ENCODE measurements at places on chromosomes 2 and 18.

GRCh38 chr2:217222309-217222910 lies 362.5 kb upstream of the TNP1 start:
- DNase-seq: peak; percentile 47

DNA sequence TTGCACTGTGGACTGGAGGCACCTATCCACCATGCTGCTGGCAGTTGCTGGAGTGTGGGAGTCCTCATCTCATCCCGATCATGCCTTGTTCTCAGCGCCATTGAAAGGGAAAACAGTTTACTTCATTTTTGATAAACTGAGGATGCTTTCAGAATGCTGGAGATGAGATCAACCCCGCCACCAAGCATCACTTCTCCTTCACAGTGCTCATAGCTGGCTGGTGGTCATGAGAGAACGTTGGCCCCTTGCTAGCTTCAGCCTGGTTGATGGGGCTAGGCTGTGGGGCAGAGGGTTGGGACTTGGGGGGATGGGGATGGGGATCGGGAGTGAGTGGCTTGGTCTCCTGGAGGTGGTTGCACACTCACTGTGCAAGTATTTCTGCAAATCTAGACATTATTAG lies 30.1 kb downstream of the SOX11 start:
- no peak for DNase-seq

DNA sequence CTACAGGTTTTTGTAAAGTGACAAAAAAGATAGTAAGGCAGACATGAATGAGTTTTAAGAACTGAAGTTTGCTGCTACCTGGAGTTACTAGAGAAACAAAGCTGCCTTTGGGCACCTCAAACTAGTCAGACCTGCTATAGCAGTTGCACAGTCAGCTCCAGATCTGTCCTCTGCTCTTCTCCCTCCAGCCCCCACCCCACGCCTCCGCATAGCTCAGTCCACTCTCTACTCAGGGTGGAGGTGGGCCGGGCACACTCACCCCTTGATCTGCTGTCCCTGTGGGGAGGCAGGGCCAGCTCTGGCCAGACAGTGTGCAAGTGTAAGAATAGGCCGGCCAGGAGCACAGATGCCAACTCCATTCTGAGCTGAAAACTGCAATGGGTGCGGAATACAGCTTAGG lies 4.1 kb downstream of the SERTAD2 start:
- DNase-seq: no peak

DNA sequence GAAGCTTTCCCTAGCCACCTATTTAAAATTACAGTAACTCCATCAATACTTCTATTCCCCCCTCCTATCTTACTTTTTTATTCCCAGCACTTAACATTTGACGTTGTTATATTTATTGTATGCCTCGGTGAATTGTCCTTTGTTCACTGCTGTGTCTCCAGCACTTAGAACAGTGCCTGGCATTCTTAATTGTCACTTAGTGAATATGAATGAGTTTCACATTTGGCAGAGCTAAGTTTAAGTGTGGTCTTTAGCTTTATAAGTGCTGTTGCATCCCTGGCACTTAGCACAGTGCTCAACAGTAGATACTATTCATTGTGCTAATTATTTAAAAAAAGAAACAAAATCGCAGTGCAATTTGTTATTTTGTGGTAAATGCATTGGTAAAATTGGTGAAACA lies 1.7 kb downstream of the RMP24 start:
- DNase-seq: no peak

GRCh38 chr2:105772362-105772761 lies 27.6 kb downstream of the NCK2 start:
- DNase-seq: no peak

GRCh38 chr18:13452388-13452811 lies 233.8 kb downstream of the LDLRAD4 start:
- DNase-seq: peak; percentile 80
